Immature natural killer cell (primary cell): ENCODE measurements at places on chromosomes 3 and 15. TPM values are rescaled to one million over a fixed set of nuclear protein-coding genes. Genes with fewer than 3 reads are reported as not detected.

KCNAB1 gene
- polyA plus RNA-seq = 0.06 TPM

IL20RB gene
- 0.73 TPM for polyA plus RNA-seq

TMOD2 gene
- polyA plus RNA-seq = 0.23 TPM

IL5RA gene
- not detected for polyA plus RNA-seq

GMPS gene
- 98.7 TPM for polyA plus RNA-seq

CEP19 gene
- 2.3 TPM for polyA plus RNA-seq

SLC38A3 gene
- not detected for polyA plus RNA-seq

DNASE1L3 gene
- polyA plus RNA-seq = 0.40 TPM

GOLGA8S gene
- 0.07 TPM for polyA plus RNA-seq

FOXB1 gene
- polyA plus RNA-seq = 0.07 TPM

MITF gene
- 0.68 TPM for polyA plus RNA-seq

GHSR gene
- not detected for polyA plus RNA-seq

C3orf49 gene
- not detected for polyA plus RNA-seq

SCN5A gene
- not detected for polyA plus RNA-seq

NEK10 gene
- 0.57 TPM for polyA plus RNA-seq

MINAR1 gene
- polyA plus RNA-seq = 0.07 TPM

WNT5A gene
- not detected for polyA plus RNA-seq

CCR9 gene
- not detected for polyA plus RNA-seq

DPPA2 gene
- polyA plus RNA-seq = not detected

QTRT2 gene
- polyA plus RNA-seq = 12.0 TPM

PLXND1 gene
- 6.1 TPM for polyA plus RNA-seq

FBXO45 gene
- polyA plus RNA-seq = 3.3 TPM

DOCK3 gene
- polyA plus RNA-seq = 0.08 TPM

ISL2 gene
- not detected for polyA plus RNA-seq

PRSS50 gene
- not detected for polyA plus RNA-seq

ACTRT3 gene
- polyA plus RNA-seq = 0.42 TPM

KIF23 gene
- not detected for polyA plus RNA-seq

DAZL gene
- not detected for polyA plus RNA-seq

PTPN23 gene
- polyA plus RNA-seq = 7.1 TPM

PCBP4 gene
- polyA plus RNA-seq = 9.3 TPM

GOLGA8B gene
- 5.6 TPM for polyA plus RNA-seq
